Spinal cord (tissue), 10 donors: ENCODE measurements at places on chromosomes 1 and 21.
A peak's percentile ranks its signal among the peaks of the same experiment; 100 is the strongest.

DNA sequence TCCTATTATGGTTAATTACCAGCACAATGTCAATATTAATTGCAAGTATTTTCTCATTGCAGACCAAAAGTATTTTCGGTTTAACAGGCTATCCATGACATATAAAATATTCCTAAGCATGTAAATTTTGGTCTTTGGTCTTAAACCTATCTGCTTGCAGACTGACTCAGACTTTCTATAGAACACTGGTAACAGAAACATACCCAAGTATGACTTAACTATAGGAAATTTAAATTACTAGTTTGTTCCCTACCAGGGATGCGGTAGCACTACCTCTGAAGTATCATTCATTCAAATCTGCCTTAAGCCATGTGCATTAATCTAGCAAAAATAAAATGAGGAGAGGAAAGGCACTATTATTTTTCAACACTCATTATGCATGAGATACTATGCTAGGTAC is 2.9 kb downstream of the TAF1A start:
- no peak for DNase-seq

DNA sequence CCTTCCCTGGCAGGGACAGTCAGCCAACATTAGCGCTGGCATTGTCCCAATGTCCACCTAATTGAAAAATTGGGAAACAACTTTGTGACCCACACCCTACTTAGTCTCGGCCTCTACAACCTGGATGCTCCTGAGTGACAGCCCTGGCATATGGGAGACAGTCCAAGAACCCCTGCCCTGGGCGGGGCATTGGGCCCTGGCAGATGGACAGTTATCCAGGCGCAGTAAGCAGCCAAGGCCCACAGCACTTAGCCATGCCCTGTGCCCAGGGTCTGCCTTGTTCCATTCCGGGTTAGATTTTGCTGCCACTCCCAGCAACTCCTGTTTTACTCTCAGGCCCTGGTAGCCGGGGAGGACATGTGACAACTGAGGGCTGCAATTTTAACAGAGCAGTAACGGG is 50.3 kb downstream of the NFASC start:
- no peak for DNase-seq

DNA sequence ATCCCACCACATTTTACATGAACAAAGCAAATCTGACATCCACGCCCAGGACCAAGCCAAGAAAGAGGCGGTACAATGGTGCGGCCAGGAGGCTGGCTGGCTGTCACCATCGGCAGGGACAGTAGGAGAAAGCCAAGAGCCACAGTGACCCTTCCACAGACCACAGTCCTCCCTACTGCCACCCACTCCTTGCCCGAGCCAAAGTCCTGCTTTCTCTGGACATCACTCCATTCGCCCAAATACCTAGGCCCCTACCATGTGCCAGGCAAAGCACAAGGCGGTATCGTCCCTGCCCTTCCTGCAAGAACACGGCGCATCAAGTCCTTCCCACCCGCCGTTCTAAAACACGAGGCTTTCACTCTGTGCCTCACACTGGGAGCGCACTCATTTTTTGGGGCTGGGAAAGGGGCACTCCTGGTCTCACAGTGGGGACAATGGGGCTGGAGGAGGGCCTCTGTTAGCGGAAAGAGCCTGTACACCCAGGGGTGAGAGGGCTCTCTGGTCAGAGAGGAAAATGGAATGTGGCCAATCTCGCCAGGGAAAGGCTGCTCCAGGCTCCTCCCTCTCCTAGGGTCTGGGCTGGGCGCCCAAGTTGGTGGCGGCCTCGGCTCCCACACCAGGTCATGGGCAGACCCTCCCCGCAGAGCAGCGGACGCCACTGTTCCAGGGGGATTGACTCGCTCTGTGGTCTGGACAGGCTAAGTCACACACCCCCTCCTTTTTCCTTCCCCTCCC is 26.5 kb downstream of the SSBP3 start:
- DNase-seq = no peak

DNA sequence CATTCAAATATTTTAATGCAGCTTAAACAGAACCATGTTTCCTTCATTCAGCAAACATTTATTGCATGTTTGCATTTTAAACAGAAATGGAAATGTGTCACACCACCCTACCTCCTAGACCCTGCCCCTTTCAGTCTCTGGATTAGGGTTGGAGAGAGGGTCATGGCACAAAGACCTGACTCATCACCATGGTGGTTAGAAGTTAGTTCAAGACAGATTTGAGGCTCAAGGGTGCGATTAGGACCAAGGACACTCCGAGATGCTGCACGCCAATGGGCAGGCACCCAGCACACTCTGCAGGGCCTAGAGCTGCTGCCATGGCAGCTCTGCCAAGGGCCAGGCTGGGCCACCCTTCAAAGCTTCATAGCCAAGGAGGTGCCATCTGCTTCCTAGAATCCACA is 86.9 kb downstream of the NAV1 start:
- DNase-seq = no peak

- no peak for DNase-seq
These were observed 87.0 kb downstream of the NRIP1 start for GRCh38 chr21:14977814-14978213.

GRCh38 chr1:62588000-62588399 is 9.3 kb upstream of the ANGPTL3 start:
- DNase-seq = no peak

DNA sequence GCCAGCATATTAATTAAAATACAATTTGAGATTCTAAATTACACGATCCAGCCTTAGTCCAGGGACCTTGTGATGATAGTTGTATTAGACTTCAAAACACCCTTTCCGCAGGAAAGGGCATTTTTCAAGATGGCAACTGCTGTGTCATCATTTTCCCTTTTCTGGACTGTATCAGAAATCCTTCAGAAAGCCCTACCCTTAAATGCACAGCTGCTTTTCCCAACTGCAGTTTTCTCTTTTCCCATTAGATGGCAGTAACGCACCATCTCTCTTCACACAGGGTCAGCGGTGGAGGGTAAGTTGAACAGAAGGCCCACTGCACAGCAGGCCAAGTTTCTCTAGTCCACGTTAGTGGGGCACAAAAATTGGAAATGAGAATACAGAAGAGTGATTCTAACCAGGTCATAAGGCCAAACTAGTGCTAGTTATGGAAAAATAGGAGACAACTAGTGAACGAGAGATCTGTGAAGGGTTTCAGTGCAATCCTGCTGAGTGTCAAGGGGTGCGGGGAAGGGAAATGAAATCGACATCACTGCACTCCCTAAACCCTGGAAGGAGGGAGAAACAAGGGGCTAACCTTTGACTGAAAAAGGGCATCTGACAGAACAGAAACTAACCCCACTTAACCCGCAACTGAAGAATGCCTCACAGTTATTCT is 22.1 kb upstream of the TDRD10 start:
- DNase-seq = peak; percentile 83

DNA sequence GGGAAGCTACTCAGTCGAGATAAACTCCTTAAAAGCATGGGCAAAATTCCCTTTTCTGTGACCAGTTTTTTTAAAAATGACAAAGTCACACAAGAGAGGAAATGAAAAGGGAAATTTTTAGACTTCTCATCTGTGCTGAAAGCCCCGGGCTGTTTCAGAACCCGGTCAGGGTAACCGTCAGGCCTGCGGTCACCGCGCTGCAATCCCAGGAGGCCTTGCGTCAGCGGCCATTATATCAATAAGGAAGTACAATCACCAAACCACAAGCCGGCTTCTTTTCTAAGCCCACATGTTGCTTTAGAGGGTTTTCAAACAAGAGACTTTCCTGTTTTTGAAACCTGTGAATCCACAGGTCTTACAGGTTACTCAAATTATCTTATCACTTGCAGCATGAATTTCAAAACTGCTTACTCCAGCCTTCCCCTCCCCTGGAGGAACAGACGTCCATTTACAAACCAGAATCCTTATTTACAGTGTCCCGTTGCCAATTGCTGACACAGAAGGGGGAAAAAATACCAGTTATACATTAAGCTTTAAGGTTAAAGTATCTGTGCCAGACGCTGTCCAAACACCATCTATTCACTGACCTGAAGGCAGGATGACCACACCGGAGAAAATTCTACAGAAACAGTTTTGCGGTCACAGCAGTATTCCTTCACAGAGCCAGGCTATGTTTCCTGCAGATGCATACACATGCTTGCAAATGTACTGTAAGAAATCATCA is 165.3 kb downstream of the TOMM20 start:
- DNase-seq = no peak

GRCh38 chr1:30302858-30303257 is 420.5 kb downstream of the MATN1 start:
- peak; percentile 32 for DNase-seq

DNA sequence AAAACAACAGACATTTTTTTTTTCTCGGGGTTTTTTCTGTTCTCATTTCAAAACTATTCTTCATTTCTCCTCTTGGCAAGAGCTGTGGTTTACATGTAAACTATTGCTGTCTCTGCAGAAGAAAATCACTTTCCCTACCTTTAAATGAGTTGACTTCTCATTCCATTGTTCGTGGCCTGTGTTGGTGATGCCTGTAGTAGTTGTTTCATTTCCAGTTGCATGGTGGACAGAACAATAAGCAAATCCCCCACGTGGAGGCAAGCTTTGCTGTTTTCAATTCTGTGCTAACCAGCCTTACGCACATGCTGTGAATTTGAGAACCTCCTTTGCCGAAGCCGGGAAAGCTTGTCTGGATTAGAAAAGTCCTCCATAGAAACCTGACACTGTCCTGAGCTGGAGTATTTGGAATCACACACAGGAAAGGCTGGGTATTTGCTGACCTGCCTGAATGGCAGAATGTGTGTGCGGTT is 26.2 kb upstream of the MAP3K7CL start:
- DNase-seq = no peak

DNA sequence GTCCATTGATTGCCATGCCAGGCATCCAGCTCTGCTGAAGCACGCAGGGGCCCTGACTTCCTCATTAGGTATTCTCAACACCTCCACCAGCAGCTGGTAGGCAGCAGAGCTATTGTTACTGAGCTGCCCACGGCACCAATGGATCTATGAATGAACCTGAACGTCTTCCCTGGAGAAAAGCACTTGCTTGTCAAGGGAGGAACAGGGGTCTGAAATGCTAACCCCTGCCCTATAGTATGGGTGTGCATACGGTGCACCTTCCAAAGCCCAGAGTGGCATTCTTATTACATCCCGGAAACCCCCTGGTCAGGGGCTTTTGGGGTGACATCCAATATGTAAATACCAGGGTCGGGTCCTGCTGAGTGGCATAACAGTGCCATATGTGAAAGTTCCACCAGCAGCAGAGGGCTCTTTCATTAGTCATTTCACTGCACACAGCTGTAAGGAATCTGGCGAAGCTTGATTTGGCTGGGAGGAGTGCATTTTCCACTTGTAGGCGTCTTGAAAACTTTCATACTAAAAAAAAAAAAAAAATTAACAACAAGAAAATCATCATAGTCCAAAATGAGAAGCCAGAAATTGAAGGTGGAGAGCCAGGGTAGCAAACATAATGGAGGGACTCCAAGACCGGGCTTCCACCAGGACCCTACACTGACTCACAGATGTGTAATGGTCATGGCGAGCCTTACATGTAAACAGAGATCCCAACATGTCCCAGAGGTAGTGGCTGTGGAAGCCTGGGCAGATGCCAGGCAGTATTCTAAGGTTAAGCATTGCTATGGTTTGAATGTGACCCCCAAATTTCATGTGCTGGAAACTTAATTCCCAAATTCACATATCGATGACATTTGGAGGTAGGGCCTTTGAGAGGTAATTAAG is 58.8 kb upstream of the PRDX6 start:
- DNase-seq = no peak

DNA sequence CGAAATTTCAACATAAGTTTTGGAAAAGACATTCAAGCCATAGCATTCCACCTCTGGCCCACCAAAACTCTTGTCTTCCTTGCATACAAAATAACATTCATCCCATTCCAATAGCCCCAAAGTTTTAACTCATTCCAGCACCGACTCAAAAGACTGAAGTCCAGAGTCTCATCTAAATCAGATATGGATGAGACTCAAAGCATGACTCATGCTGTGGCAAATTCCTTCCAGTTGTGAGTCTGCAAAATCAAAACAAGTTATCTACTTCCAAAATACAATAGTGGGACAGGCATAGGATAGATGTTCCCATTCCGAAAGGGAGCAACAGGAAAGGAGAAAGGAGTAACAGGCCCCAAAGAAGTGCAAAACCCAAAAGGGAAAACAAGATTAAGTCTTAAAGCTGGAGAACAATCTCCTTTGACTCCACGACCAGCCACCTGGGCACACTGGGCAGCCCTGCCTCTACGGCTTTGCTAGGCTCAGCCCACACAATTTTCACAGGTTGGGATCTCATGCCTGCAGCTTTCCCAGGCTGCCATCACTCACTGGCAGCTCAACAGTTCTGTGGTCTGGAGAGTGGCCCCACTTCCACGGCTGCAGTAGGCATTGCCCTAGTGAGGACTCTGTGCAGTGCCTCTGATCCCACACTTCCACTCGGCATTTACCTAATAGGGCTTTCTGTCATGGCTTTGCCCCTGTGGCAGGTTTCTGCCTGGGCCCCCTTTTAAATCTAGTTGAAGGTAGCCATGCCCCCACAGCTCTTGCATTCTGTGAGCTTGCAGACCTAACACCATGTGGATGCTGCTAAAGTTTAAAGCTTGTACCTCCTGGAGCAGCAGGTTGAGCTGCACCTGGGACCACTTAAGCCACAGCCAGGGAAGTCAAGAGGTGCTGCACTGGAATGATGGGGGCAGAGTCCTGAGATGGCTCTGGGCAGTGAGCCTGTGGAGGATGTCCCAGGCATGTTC is 51.0 kb downstream of the RUNX3 start:
- DNase-seq = no peak

DNA sequence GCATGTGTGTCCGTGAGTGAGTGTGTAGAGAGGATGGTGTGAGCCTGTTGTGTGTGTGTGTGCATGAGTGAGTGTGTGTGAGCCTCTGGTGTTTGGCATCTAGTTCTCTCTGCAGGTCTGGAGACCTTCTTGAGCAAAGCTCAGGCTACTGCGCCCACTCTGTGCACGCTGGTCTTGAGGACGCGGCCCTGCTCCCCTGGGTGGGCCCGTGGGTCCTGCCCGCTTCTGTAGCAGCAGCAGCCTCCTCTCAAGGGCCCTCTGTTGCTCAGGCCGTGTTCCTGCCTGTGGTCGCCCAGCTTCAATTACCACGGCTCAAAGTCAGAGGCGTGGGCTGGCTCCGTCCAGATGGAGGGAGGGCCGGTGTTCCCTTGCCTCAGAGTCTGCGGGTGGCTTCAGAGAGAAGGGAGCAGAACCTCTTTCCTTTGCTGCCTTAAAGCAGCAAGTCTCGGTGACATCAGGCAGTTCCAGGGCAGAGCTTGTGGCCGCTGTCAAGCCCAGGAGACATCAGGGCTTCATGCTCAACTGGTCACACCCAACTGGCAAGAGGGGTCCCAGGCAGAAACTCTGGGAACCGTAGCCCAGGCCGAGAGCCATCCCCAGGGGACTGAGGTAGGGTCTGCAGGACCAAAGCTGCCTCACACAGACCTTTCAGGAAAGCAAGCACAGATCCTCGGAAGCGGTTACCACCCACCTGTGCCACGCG is 270.6 kb upstream of the VAMP3 start:
- DNase-seq = no peak

DNA sequence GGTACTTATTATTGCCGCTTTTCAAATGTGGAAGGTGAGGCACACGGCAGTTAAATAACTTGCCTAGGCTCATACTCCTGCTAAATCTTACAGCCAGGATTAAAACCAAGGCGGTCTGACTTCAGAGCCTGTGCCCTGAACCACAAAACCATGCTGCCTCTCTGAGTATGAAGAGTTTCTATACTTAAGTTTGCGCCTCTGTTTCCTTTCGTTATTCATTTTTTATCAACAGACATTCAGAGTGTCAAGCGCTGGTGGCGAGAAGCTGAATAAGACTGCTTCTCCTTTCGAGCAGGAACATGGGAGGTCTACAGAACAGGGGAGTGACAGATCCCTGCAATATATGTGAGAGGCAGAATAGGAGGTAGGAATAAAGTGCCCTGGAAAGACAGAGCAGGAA is 96.0 kb upstream of the DUSP10 start:
- DNase-seq = no peak

GRCh38 chr1:42168763-42169162 is 4.2 kb upstream of the GUCA2A start:
- DNase-seq = no peak
